ENCODE measurements at places on chromosomes 7 and 10.

GRCh38 chr10:14543046-14543903, 212.6 kb upstream of the FRMD4A start:
- DNase-seq: no peak

DNA sequence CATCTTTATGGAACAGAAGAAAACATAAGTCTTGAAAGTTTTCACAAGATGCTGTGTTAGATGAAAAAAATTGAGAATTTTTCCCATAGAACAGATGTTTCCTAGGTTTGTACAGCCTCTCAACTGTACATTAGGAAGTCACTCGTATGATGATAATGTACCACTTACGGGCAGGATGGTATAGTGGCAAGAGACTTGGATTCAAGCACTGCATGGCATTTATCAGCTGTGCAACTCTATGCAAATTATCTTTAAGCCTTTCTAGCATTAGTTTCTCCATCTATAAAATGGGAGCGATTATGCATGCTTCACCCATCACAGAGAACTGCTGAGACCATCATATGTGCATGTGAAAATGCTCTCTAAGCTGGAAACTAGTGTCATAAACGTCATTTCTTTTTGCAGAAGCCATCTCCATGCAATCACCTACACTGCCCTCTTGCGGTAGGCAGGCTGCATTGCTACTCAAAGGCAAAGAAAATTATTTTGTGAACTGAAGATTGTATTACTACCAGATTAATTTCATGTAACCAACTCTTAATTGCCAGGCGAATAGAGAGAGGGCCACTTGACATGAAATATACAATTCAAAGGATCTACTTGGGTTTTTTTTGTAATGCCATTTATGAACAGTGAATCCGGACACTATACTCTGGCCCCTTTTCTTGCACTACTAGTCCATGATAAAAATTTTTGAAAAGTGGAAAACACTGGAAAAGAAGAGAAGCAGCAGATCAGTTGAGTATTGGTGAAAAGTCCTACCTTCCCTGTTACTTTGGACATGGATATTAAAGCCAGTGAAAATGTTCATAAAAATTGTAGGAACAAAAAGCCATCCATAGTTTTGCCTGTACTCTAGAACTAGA, 102.3 kb downstream of the JAZF1 start:
- no peak for DNase-seq

DNA sequence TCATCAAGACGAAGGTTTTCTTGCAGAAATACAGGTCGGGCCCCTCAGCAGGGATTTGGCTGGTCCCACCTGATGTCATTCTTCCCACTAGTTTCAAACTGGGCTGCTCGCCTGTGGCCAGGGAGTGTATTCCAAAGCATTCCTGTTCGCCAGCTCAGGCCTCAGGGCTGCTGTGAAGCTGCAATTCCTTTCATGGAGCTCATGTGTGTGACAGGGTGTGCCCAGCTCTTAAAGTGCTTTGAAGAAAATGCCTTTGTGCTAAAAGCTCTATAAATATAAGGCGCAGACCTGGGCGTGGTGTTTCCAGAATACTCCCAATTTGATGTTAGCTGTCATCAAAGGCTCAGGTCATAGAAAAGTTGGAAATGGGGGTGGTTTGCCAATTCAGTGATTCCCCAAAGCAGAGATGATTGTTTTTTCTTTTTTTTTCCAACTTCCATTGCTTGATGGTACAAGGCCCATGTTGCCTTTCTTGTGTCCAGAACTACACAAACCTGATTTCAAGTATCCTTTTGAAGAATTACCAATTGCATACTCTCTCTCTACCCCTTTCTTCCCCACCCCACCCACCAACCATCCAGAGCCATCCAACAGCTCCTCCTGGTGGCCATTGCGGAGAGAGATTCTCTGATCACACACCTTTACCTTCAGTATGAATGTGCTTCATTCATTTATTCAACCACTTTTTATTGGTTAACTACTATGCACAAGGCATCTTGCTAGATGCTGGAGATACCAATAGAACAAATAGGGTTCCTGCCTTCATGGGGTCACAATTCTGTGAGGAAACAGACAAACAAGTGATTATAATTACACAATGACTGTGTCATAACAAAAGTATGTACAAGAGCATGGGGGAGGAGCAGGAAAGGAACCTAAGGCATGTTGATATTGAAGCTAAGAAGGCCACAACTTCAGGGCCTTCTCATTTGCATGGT, 297.3 kb upstream of the LYZL1 start:
- DNase-seq: no peak

DNA sequence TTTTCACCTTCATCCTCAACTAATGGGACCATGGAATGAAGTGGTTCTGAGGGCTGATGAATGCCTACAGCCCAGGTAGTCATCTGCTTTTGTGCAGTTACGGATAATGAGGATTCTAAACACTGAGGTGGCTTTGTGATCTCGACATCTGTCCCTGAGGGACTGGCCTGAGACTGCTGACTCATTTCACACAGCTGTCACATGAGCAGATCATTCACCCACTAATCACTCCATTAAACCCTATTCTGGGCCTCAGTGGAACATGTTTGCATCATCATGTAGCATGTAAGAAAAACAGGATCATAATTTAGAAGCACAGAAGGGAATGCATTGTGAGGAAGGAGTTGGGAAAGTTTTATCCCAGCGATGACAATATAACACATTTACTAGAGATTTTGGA, 79.4 kb upstream of the FEZF1 start:
- no peak for DNase-seq

GRCh38 chr7:63030061-63030460, 968.6 kb upstream of the ZNF722 start:
- DNase-seq: no peak

DNA sequence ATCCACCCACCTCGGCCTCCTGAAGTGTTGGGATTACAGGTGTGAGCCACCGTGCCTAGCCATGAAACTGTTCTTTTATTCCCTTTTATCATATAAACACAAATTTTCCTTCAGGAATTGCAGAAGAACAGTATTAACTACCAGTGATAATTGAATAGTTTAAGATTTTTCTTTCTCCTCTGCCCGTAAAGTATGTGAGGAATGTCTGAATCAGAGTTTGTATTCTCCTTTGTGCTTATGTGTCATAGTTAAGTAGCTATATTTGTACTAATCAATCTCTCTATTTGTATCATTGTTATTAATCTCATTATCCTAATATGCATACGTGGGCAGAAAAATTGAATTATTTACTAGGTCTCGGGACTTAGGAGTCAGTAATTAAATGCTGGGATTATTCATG, 83.6 kb downstream of the ZNF277 start:
- DNase-seq: peak; percentile 22

- DNase-seq: peak; percentile 81
Observed at GRCh38 chr7:146146831-146147486, 30.4 kb downstream of the CNTNAP2 start.

- DNase-seq: no peak
Observed at GRCh38 chr10:61197057-61197456, 253.1 kb upstream of the RHOBTB1 start.

DNA sequence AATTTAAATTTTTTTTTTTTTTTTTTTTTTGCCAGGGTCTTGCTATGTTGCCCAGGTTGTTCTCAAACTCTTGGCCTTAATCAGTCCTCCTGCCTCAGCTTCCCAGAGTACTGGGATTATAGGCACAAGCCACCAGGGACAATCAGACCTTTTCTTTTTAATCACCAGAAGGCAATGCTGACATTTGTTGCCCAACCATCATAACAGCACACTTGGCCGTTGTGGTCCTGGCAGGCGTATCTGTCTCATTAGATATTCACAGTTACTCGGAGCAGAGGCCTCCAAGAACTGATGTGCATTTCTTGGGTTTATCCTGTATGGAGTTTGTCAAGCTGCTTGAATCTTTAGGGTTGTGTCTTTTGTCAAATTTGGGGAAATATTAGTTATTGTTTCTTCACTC, 100.0 kb downstream of the SORCS3 start:
- DNase-seq: no peak

DNA sequence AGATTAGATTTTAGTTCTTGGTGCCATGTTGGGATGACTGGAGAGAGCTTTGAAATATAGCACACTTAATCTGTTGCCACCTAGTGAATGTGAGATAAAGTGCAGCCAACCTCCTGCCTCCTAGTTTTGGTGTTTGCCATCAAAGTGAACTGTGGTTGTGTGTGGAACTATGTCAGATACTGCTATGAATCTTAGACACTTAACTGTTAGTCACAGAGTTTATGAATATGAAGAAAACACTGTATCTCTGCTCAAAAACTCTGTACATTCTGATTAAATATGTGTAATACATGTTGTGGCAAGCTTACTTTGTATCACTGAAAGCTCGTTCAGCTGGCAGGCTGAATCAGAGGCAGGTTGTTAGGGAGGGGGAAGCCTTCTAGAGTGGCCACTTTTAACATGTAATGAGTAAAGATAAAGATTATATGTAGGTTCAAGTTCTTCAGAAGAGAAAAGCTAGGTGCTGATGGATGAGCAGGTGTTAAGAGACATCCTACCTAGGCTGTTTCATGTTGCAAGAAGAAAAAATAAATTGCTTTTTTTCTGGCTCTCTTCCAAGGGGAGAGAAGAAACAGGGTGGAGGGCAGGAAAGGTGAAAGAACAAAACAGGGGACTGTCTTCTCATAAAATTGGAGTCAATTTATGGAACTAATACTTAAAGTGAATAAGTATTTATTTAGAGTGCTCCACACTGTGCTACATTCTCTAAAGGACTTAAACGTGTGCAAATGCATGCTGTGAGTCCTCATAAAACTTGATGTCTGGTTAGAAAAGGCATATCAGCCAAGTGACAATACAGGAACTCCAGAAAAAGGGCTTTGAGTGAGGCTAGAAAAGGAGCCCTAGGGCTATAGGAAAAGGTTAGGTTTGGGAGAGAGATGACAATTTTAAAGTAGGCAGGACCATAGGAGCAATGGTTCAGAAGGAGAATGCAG, 14.1 kb upstream of the LAMB1 start:
- no peak for DNase-seq

- DNase-seq: peak; percentile 45
Observed at GRCh38 chr10:110207011-110207804, at the start of gene MXI1. Gene MXI1 (plus strand): TSS chr10:110207605. CDS start chr10:110207809, 204 bp downstream.

DNA sequence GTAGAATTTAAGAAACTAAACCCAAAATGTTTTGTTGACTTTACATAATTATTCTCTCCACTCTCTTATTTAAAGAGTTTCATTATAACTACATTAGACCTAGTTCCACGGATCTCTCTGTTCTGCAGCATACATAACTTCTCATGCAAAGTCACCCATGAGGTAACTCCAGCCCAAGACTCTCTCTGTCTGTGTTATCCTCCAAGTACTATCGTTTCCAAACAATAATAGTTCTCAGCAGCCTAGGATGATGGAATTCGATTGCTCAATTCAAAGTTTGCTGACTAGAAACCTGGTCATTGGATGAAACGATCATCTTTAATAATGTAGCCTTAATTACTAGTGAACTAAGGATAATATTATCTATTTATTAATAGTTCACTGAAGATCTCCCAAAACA, 203.1 kb upstream of the PTN start:
- no peak for DNase-seq

DNA sequence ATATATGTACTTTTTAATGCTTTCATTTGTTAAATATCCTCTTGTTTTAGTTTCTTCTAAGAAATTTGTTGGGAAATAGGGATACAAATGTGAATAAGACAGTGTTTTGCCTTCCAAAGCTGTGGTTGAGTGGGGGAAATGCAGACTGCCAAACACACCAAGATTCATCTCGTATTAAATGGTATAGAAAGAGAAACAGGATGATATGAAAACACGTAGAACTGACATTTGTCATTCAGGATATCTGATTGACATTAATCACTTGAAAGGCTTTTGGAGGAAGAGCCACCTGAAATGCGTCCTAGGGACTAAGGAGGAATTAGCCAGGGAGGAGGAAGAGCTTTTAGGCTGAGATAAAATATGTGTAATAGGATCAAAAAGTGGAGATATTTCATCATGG, 287.4 kb upstream of the SEMA3C start:
- no peak for DNase-seq

DNA sequence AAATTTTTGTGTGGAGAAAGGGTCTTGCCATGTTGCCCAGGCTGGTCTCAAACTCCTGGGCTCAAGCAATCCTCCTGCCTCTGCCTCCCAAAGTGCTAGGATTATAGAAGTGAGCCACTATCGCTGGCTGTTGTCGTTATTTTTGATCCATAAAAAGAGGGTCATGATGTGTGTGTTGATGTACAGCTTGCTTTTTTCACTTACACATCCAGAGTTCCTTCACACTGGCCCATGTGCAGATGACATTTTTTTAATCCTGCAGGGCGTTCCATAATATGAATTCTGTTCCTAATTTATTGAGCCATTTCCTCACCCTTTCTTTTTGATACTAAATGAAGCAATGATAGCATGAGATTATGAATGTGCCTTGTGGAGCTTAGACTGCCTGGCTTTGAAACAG, 40.8 kb downstream of the GRK5 start:
- no peak for DNase-seq

- peak; percentile 95 for DNase-seq
Observed at GRCh38 chr10:65670087-65670486, 1255.7 kb upstream of the LRRTM3 start.

GRCh38 chr10:132328738-132329137, 3.3 kb upstream of the LRRC27 start:
- no peak for DNase-seq

GRCh38 chr10:110409926-110410325, 87.8 kb upstream of the DUSP5 start:
- no peak for DNase-seq

- no peak for DNase-seq
Observed at GRCh38 chr7:141232286-141233051, 158.6 kb downstream of the TMEM178B start.

- no peak for DNase-seq
Observed at GRCh38 chr10:77837248-77837924, 89.2 kb downstream of the DLG5 start.

- DNase-seq: no peak
Observed at GRCh38 chr10:28922127-28922526, 244.8 kb downstream of the BAMBI start.

- no peak for DNase-seq
Observed at GRCh38 chr7:112462236-112462635, 12.0 kb downstream of the IFRD1 start.

GRCh38 chr10:5486853-5487235, 12.5 kb downstream of the CALML5 start:
- no peak for DNase-seq

GRCh38 chr10:61702584-61702983, 39.9 kb downstream of the CABCOCO1 start:
- DNase-seq: no peak

Data from fibroblast of skin of left biceps (primary cell).